ENCODE measurements at places on chromosomes 13 and 19.

GRCh38 chr19:18946918-18947317 is 5.9 kb upstream of the HOMER3 start:
- DNase-seq: no peak

GRCh38 chr19:18157465-18158063 is 4.6 kb downstream of the PIK3R2 start:
- DNase-seq: no peak

- no peak for DNase-seq
Measured at GRCh38 chr19:13190781-13191540, 40.8 kb downstream of the IER2 start.

DNA sequence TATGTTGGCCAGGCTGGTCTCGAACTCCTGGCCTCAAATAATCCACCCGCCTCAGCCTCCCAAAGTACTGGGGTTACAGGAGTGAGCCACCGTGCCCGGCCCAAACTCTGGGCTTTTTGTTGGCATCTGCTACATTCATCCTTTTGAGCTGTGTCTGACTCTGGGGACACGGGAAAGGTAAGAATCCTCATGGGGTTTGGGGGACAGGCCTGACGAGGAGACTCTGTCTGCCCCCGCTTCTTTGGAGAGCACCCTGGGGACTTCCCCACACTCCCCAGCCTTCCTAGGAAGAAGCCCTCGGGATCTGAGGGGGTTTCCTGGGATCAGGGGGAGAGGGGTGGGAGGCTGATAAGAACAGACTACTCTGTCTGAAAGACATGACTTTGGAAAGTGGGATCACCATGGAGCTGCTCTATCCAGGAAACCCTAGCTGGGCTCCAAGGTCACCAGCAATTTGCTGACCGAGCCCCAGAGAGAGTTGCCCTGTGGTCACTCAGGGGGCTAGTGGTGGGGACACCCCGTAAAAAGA is 8.1 kb upstream of the FCER2 start:
- no peak for DNase-seq

- no peak for DNase-seq
Measured at GRCh38 chr13:108527844-108528243, 101.6 kb upstream of the MYO16 start.

- DNase-seq: no peak
Measured at GRCh38 chr19:33612928-33613619, 8.7 kb upstream of the CHST8 start.

DNA sequence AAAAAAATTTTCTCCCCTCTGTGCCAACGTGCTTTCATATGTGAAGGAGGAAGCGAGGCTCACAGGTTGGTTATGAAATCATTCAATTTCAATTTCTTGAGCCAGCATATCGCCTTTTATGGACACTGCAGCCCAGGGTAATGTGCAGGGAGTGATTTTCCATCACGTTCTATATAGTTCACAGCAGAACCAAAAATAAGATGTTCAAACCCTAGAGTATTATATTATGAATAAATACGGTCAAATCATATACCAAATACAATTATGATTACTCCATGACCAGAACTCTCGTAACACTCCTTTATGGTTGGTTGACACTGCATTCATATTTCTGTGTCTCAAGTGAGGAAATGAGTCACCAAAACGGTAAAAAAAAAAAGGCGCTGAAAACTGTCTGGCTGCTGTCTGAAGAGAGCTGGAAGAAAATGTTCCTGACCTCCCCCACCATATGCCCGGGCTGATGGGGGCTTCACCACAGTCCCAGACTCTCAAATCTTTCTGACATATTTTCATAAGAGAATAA is 75.8 kb upstream of the UBAC2 start:
- peak; percentile 57 for DNase-seq

DNA sequence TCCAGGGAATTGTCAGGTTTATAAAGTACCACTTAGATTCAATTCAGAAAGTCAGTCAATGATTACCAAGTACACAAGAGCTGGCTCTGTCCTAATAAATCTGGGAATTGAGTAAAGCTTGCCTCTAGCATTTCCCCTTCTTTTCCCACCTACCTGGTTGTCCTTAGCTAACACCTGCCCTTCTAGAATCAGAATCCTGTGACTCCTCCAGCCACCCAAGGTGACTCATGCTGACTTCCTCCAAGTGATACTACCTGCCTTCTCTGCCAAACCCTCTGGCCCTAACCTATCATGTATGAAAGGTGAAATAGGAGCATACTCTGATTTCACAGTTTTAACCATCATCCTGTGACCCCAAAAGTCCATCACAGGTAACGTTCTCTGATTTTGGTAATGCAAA is 151.2 kb downstream of the DIAPH3 start:
- DNase-seq: no peak

- no peak for DNase-seq
Measured at GRCh38 chr19:51698296-51698695, 5.2 kb downstream of the SPACA6 start.

- DNase-seq: peak; percentile 92
Measured at GRCh38 chr19:44111910-44112463, 1.2 kb upstream of the ZNF225 start.

GRCh38 chr13:36432106-36432544 is at the start of gene CCNA1:
TSS of gene CCNA1 (plus strand) at chr13:36432495. CDS start at chr13:36433057, 562 bp downstream.
- no peak for DNase-seq

GRCh38 chr13:104404325-104404724 is 1338.1 kb upstream of the SLC10A2 start:
- DNase-seq: no peak

DNA sequence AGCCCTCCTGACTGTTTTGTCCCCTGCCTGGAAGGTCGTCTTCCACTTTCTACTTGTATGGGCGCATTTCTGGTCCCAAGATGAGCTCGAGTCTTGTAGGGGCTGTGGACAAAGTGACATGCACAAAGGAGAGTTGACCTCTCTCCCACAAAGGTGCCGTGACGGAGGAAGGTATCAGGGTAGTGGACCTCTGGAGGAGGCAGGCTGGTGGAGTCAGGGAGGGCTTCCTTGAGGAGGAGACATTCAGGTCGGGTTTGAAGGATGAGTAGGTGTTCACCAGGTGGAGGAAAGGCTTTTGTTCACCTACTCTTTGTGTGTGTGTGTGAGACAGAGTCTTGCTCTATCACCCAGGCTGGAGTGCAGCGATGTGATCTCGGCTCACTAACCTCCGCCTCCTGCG is 1.7 kb downstream of the CYTH2 start:
- DNase-seq: no peak

GRCh38 chr13:65808061-65808460 is 1422.1 kb downstream of the PCDH9 start:
- peak; percentile 5 for DNase-seq

DNA sequence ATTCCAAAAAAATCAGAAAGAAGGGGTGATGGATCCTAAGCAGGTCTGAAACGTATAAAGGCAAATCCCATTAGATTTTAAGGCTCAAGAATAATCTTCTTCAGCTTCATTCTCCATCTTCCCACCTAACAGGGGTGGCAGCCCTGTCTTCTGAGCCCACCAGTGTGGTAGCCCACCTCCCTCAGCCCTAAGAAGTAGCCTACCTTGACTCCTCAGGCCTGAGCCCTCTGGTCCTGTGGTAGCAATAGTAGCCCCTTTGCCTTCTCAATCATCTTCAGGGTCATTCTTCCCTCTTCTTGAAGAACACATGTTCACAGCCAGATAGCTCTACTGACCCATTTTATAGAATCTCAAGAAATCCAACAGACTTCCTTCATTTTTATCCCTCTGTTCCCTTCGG is 33.7 kb downstream of the N4BP2L2 start:
- no peak for DNase-seq

DNA sequence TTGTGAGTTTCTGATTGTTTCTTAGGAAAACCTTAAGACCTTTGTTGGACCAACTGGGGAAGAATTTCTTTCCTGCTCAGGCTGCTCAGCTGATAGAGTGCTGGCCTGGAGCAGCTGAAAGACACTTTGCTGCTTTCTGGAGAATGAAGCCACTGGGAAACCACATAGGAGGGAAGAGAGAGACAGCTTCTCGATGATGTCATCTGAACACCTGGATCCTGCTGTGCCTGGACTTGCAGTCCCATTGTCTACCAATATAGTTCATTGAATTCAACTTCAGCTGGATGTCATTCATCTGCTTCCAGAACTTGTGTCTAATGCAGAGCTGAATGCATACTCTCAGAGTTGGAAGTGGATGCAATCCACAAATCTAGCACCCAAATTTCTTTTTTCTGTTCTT is 34.3 kb upstream of the TSHZ3 start:
- no peak for DNase-seq

DNA sequence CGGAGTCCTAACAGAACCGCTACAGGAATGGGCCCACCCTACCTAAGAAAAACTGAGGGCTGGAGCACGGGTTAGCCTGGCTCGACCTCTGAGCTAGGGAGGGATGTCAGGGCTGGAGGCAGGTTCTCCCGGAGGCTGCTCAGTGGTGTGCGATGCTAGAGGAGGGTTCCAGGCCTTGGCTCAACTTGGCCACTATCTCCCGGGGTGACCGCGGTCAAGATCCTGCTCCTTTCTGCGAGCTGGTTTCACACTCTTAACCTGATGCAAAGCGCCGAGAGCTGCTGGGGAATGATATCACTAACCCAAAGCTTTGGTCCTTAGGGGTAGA is 301 bp downstream of the POP4 start:
- DNase-seq: no peak

- DNase-seq: no peak
Measured at GRCh38 chr13:83549671-83550070, 332.6 kb downstream of the SLITRK1 start.

GRCh38 chr19:38949580-38950367 is 19.0 kb downstream of the MRPS12 start:
- peak; percentile 73 for DNase-seq

- no peak for DNase-seq
Measured at GRCh38 chr19:13120031-13120430, 2.0 kb downstream of the NACC1 start.

DNA sequence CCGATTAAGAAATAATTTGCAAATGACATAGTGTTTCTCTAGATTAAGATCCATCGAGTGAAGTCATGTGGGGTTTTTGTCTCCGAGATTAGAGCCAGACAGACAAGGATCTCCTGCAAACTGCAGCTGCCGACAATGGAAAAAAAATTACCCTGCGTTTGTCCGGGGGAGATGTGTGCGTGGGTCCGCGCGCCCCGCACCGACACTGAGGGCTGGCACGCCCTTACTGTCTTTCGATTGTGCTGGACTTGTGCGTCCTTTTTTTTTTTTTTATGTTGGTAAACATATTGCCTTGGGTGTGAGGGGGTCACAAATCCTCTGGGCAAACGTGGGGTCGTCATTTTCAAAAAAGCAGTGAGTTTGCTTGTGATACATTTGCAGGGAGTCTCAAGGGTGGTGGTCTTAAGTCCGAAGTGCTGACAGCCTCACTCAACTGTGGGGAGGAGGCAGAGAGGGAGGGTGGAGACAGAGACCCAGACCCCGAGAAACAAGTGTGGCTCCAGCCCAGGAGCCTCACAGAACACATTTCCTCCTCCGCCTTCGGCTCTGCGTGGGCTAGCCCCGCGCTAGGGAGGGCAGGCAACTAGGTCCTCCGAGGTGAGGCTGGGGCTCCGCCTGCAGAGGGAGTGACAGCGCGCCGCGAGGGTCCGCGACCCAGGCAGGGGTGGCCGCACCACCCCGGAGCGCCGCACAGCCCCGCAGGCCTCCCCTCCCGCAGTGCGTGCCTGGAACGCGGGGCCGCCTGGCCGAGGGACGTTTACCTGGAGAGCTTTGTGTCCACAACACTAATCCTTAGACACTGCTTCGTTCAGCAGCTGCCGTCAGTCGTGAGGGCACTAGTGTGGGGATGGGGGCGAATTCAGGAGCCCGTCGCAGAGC is 11.7 kb upstream of the SOX1 start:
- no peak for DNase-seq

GRCh38 chr13:75836441-75836840 is 200.3 kb downstream of the LMO7 start:
- DNase-seq: no peak

DNA sequence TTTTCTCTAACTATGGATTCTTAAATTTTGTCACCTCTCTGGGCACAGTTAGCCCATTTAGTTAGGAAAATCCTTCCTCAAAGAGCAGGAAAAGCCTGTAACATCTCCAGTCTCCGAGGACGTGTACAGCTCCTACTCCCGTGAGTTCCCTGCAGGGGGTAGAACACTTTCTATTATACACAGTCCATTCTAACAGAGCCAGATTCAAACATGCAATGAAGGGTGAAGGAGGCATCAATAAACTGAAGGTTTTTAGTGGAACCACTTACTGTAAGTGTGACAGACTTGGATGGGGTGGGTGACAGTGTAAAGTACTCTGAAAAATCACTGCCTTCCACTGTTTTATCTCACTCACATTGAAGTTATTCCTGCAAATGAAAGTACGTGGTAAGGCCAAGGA is 204.7 kb upstream of the DACH1 start:
- DNase-seq: no peak

- DNase-seq: no peak
Measured at GRCh38 chr19:4035018-4035566, 27.6 kb downstream of the PIAS4 start.

GRCh38 chr19:35704218-35704617 is at the start of gene ZBTB32:
TSS of gene ZBTB32 (plus strand) at chr19:35704558. CDS start at chr19:35714627, 10,069 bp downstream.
- DNase-seq: peak; percentile 76

DNA sequence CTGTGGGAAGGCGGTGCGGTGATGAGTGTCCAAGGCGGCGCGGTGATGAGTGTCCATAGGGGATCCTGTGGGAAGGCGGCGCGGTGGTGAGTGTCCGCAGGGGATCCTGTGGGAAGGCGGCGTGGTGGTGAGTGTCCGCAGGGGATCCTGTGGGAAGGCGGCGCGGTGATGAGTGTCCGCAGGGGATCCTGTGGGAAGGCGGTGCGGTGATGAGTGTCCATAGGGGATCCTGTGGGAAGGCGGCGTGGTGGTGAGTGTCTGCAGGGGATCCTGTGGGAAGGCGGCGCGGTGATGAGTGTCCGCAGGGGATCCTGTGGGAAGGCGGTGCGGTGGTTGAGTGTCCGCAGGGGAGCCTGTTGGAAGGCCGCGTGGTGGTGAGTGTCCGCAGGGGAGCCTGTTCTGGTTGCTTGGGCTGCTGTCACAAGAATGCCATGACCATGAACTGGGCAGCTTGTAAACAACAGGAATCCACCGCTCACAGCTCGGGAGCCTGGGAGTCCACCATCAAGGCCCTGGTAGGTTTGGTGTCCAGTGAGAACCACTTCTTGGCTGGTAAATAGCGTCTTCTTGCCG is 21.4 kb downstream of the TFDP1 start:
- DNase-seq: no peak

- DNase-seq: no peak
Measured at GRCh38 chr13:86476656-86477055, 677.4 kb upstream of the SLITRK6 start.

- peak; percentile 61 for DNase-seq
Measured at GRCh38 chr13:49635599-49636433, 7.5 kb downstream of the ARL11 start.

DNA sequence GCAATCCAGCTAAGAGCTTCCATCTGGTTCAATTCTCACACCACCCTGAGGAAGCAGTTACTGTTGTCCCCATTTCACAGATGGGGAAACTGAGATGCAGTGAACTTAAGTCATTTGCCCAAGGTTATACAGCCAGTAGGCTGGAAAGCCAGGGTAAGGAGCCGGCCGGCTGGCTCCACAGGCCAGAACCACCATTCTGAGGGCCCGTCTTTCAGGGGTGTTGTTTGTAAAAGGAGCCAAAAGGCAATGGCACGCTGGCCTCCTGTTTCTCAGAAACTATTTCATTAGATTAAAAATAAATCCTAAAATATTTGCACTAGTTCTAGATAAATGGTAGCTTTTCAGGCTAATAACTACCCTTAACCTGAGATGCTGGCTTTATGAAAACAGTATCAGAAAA is 114.9 kb downstream of the CRYL1 start:
- no peak for DNase-seq

Data from fibroblast of villous mesenchyme (primary cell).